ENCODE measurements at places on chromosomes 5 and 9.

DNA sequence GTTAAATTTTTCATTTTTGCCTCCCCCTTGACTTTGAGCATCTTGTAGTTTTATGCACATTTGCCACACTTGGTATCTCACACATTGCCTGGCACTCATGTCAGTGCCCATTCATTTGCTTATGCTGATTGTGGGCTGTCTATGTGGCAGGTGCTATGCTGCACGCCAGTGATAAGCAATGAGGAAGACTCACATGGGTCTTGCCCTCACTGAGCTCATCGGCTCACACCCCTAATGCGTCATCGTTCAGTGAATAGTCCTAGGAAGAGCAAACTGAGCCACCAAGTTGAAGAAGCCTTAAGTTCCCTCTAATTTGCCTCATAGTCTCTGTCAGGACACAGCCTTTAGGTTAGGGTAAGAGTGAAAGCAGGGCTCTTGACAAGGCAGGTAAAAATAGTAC, 209.4 kb upstream of the IL12B start:
- DNase-seq, result no peak

DNA sequence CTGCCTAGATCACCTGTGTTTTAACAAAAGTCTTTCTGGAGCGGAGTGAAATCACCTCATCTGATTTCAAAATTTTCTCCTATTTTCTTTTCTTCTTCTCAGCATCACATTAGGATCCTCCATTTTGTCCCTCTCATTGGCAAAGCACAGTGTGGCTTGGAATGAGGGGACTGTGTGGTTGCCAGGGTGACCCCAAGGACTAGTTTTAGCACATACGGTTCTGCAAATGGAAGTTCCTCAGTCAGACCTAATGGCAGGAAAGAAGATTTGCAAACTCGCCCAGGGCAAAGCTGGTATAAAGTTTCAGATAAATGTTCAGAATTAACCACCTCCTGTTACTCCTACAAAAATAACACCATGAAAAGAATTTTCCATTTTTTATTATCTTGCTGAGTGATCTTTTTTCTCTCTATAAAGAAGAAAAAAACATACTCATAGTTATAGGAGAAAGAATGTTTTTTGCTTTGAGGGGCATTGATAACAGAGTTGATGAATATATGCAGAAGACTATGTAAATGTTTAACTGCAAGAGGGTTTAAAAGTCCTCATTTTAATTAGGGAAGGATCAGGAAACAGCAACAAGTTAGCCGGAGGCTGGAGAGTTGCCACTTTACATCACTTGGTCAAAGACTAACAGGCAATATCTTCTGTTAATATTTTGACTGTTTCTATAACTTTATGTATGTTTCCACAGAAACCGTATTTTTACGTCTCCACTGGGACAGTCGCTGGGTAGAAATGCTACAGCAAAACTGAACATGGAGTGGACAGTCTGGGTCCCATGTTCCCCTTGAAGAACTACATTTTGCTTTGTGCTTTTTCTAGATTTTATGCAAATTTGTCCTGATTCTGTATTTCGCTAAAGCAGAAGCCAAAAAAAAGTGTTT, 257.8 kb downstream of the NR2F1-AS1 start:
- no peak for DNase-seq

- no peak for DNase-seq
Observed at GRCh38 chr9:6052293-6052919, 37.0 kb upstream of the RANBP6 start.

DNA sequence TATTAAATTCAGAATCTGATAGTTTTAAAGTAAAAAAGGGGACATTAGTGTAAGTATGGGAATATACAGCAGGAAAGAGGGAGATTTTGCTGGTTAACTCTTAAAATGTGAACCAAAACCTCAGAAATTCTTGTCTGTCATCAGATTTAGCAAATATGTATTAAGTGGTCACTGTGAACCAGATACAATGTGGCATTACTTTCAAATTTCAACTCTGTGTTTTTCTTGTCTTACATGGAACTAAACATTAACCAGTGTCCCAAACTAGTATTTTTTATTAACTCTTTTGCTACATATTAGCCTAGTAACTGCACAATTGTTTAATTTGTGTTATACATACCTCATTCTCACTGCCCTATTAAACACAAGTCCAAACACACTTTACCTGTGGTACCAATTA, 259.9 kb upstream of the RASA1 start:
- no peak for DNase-seq

DNA sequence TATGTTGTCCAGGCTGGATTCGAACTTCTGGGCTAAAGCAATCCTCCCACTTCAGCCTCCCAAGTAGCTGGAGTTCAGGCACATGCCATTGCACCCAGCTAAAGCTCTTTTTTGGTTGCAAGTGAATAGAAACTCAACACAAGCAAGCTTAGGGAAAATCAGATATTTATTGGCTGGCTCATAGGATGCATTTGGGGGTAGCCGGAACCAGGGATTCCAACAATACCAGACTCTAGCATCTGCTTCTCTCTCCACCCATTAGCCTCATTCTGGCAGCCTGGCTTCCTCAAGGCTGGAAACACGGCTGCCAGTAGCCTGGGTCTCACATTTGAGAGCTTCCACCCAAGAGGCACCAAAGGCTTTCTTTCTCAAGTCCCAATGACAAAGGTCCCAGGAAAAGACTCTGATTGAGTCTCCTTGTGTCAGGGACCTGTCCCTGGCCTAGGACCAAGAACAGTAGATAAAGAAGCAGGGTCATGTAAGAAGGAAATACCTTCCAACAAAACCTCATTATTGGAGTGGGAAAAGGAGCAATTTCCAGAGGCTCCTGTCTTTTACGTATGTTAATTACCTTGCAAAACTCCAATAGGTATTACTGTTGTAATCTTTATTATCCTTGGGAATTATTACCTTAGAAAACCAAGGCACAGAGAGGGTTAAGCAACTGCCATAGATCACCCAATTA, 23.0 kb upstream of the B4GALT1 start:
- no peak for DNase-seq

DNA sequence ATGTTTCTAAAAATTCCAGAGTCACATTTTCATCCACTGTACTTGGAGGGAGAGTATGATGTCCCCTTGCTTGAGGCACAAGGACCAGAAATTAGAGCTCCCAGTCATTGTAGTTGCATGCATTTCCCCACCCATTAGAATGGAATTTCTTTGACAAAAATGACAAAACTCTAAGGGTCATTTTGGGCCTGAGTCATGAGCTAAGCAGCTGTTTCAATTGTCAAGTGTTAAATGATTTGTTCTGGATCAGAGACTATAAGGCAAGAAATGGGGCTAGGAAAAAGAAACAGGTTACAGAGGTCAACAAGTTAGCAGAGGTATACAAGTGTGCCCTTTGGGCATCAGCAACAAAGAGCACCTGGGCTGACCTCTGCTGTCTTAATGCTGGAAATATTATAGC, 131.2 kb upstream of the IQGAP2 start:
- no peak for DNase-seq

GRCh38 chr5:146327257-146327870, 11.3 kb upstream of the POU4F3 start:
- DNase-seq, result no peak

GRCh38 chr5:133050521-133050920, 1.3 kb upstream of the HSPA4 start:
- no peak for DNase-seq

GRCh38 chr9:127267793-127268525, 3.4 kb downstream of the GARNL3 start:
- DNase-seq, result no peak

Measured in HT1080 (cell line).